ENCODE measurements at places on chromosomes 6 and 20. TPM values are rescaled to one million over a fixed set of nuclear protein-coding genes. Genes with fewer than 3 reads are reported as not detected.

ADGRF5 gene
- under 0.01 TPM for total RNA-seq

HLA-DRB1 gene
- 0.14 TPM for total RNA-seq

CCDC170 gene
- 0.07 TPM for total RNA-seq

PKIB gene
- total RNA-seq = 4.1 TPM

BPIFA1 gene
- 0.42 TPM for total RNA-seq

MLN gene
- not detected for total RNA-seq

SPO11 gene
- total RNA-seq = not detected

RING1 gene
- 14.3 TPM for total RNA-seq

Measured in airway epithelial cell (primary cell).